CD4-positive, alpha-beta T cell treated with Interleukin-4 for 1 hour (primary cell): ENCODE measurements at places on chromosomes 2 and 18.
A peak's percentile ranks its signal among the peaks of the same experiment; 100 is the strongest.

- no peak for DNase-seq
Observed at GRCh38 chr2:205650450-205650849, 31.9 kb upstream of the NRP2 start.

GRCh38 chr2:216574046-216574445 is 59.2 kb upstream of the IGFBP2 start:
- DNase-seq: no peak

- no peak for DNase-seq
Observed at GRCh38 chr2:193276988-193277387, 1082.3 kb upstream of the TMEFF2 start.

DNA sequence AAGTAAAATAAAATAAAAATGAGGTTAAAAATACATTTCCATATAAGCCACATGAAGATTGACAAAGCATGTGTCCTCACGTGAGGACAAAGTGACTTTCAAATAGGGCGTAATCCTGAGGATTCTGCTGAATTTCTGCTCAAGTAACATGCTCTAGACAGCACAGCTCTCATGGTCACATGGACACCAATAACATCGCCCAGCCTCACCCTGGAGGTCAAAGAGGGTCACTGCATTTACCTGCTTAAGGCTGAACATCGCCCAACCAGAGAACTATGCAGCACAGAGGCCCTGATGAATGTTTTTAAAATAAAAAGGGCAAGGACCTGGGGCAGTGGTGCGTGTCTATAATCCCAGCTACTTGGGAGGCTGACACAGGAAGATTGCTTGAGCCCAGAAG is 30.2 kb downstream of the TGFBRAP1 start:
- no peak for DNase-seq

DNA sequence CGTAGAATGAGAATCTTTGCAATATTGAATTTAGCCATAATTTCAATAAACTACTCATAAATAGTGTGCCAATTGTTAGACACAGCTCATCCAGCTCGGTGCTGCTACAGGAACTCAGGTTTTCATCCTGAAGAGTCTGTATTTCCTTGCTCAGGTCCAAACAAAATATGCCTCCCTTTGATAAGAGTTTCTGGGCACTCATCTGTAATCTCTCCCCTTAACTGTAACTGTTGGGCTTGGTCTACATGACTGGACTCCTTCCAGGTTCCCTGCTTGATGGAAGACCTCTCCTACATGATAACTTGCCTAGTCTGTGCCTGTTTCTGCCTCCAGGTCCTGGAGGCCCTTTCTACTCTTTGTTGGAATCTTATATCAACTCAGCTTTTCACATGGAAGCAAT is 57.9 kb downstream of the GCA start:
- no peak for DNase-seq

GRCh38 chr2:96839293-96839874 is 4.4 kb downstream of the ANKRD23 start:
- peak; percentile 80 for DNase-seq

DNA sequence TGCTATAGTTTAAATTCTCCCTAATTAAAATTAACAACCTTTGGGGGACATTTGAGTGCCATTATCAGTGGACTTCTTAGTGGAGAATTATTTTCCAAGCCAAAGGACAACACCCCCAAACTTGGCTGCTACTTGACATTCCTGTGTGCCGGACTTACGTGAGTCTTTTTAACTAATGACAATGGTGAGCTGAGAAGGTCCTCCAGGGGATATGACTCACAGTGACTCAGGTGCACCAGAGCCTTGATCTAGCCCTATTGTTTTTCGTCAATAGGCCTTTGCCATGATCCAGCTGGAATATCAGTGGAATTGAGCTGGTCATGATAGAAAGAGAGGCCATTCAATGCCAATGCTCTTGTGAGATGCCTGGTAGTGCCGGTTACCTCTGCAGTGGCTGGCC is 118.1 kb upstream of the CXCR4 start:
- no peak for DNase-seq

DNA sequence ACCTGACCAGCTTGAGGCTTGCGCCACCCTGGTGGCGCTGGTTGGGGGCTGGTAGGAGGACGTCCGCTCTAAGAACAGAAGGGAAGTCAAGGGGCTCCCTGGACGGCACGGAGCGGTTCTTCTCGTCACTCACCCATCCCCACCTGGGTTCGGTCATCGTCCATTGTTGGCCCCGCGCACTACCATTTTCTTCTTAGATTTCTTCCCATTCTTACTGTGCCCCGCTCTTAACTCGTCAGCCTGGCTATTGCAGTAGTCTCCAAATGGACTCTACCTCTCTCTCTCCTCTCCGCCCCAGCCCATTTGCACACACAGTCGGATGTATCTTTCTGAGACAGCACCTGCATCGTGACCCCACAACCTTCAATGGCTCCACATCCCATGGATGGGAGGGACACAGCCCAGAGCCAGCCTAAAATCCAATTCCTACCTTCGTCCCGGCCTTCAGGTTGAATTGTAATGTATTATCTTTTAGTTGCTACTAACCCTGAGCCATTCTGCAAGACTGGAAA is 814 bp upstream of the RAB1A start:
- no peak for DNase-seq

GRCh38 chr2:24739354-24740025 is 53.7 kb downstream of the PTRHD1 start:
- DNase-seq: no peak

GRCh38 chr2:129164220-129164949 is 815.1 kb upstream of the RAB6C start:
- no peak for DNase-seq
